ENCODE measurements at places on chromosomes 12 and 14.

DNA sequence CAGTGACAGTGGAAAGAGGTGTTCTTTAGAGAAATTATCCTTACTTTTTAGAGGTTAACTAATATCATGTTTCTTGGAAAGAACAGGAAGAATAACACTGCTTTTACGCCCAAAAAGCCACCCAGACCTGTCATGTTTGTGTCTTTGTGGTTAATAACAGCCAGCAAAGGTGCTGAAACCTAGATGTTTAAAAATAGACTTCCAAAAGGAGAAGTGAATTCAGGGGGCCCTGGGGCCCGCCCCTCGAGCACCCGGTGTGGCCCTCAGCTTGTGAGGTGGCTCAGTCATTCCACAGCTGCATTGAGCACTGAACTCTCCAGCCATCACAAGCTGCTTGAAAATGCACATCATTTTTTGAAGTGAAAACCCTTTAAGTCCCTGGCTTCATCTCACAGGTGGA is 20.8 kb upstream of the AMN start:
- DNase-seq = no peak

- no peak for DNase-seq
These were observed 113.2 kb downstream of the CAND1 start for GRCh38 chr12:67382241-67382871.

DNA sequence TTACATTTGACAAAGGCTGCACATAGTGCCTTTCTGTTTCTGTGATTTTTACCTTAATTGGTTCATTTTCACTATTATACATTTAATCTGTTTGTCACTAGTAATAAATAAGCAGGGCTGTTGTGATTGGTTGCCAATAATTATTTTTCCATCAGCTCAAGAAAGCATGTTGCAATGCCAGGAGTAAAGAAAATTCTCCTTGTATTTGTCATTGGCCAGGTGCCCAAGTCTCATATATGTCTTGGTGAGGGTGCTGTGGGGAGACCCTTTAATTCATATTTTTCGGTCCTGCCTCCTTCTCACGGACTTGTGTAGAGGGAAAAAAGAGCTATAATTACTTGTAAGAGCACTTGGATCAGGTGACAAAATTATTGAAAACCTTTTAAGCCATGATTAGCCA is 108.0 kb downstream of the KITLG start:
- DNase-seq = no peak

GRCh38 chr12:127829281-127830064 is 437.5 kb upstream of the TMEM132C start:
- no peak for DNase-seq

DNA sequence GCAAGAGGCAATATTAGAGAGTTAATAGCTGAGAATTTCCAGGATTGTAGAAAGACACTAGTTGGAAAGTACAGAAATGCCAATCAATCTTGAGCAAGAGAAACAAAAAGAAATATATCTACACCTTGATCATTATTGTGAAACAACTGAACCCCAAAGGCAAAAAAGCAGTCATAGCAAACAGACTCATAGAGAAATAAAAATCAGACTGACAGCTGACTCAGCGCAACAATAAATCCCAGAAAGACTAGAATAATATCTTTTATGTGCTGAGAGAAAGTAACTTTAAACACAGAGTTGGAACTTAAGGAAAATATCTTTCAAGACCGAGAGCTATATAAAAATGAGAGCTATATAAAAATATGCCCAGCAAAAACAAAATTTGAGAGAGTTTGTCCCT is 52.9 kb downstream of the PTPRB start:
- no peak for DNase-seq

DNA sequence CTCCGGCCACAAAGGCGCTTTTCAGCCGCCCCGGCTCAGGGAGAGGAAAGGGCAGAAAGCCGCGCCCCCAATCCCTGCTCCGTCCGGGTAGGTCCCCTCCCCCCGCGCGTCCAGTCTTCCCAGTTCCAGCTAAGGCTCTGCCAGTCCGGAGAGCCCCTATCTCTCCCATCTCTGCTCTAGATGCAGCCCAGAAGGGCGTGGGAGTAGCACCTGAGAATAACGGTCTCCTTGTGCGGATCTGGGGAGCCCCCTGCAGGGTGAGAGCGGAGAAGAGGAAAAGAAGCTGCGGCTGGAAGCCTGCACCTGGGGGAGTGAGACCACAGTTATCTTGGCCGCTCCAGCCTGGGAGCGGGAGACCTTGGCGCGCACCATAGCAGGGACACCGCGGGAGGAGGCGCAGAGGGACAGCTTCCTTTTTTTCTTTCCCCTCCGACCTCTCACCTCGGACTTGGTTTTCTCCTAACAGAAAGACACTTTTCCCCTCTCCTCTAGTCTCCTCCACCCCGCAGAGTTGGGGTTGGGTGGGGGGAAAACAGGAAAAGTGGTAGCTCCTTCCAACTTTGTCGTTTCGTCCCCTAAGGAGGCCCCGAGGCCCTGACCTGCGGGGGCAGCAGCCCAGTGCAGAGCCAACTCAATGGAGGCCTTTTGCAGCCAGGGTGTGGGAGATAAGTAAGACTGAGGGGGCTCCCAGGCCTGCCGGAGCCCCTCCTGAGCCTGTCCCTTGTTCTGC is 2.4 kb downstream of the DHH start:
- peak; percentile 51 for DNase-seq

GRCh38 chr12:20865873-20866272 is 55.4 kb downstream of the SLCO1B3 start:
- DNase-seq = no peak

DNA sequence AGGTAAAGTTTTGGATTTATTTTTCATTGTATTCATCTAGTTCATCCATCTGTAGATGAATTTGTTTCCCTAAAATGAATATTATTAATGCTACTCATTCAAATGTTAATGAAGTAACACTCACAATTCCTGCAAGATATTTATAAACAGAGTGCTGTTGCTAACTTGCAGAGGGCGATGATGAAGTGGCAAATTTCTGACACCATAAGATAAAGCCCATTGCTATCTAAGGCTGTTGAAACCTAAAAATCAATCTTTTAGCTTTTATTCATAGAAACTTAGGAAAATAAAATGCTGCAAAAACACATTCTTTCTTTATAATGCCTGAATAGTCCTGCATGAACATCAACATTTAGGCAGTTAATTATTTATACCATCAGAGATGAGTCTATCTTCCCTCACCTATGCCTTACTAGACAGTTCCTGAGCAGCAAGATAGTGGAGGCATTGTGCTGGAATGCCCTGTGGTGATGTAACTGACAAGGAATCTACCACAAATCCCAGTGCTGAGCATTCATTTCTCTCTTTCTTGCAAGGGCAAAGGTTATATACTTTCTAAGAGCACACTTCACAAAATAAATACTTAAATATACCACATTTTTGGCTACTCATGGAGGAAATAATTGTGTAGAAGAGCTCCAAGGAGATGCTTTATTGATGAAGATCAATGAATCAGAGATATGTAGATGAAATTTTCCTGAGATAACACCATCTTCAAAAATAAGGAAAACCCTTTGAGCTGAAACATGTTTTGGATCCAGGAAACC is 57.6 kb downstream of the LMNTD1 start:
- DNase-seq = peak; percentile 41

DNA sequence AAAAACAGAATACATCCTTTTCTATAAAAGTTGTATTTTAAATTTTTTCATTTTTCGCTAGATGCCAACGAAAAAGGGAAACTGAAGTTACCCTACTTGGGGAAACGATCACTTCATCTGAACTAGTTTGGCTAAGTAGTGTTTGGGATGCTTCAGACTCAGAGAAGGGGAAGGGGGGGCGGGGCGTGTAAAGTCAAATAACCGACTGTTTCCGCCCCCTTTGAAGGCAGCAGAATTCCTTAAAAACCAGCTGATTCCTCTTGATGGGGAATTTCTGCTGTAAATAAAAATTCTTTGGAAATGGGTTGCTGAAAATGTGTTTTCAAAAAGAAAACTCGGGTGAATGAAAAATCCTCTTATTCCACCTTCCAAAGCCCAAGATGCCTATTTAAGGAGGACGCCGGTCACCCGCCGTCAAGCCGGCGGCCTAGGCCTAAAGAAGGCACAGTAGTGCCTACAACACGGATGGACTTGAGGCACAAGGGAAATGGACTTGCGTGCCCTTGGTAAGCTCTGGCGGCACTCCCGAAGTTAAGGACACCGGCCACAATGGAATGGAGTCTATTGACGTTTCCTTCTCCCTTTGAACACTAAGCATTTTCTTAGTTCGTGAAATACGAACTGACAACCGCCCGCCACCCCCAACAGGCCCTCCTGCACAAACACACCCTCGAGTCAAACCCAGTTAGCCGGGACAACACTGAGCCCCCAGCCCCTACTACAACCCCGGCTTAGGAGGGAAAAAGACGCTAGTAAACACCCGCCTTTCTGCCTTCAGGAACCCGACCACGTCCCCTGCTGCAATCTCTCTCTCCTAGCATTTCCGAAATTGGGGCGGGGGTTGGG is 1.9 kb downstream of the ATXN2 start:
- peak; percentile 70 for DNase-seq

DNA sequence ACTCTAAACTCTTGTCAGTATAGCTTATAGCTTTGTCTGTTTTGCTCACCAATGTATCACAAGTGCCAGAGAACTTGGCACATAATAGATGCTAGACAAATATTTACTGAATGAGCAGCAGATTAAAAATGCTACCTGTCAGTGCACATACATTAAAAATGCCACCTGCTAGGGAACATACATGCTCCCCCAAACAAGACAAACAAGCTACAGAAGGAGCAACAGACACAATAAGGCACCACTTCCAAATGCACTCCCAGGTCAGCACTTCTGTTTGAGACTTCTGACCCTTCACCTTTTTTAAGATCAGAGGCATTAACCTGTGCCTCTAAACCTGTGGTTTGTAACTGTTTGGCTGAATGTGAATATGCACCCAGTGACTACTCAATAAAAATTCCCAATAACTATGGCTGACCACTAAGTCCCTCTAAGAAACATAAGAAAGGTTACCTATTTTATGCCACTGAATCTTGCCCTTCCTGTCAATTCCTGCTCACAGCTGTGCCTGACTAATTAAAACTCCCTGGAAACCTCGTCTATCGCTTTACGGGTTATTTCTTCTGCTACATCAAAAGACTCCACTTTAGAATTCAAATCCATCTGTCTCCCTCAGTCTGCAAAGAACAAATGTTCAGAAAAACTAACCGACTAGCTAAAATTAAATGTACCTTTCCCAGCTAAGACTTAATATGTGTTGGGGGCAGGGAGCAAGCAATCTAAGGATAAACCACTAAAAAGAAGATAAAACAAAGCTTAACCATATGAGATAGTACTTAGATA is 41.0 kb downstream of the HECTD4 start:
- no peak for DNase-seq

DNA sequence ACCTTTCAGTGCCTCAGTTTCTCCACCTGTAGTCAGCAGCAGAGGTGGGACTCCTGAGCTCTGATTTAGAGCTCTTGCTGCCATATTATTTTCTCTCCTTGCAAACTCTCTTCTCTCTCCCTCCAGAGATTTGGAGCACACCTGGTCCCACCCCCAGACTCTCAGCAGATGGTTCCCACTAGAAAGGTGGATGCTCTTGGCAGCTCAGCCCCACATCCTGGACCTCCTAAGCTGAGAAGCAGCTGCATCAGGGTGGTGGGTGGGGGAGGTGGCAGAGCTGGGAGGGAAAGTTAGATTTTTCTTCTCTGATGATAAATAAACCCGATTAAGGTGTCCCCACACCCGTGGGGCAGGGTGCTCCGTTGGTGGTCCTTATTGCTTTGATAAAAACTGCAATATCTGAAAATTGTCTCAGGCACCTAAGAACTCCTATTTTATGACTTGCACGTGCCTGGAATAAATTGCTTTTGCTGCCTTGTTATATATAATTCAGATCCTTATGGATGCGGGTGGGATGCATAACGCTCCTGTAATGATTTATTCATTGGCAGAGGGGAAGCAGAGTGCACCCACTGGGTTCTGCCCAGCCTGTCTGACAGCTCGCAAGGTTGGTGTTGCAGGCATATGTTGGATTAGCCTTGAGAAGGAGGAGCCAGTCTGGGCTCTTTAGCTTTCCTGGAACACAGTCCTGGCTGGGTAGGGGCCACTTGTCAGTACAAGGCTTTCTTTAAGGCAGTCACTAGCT is 214.2 kb downstream of the SUDS3 start:
- DNase-seq = no peak

- peak; percentile 44 for DNase-seq
These were observed 126.1 kb upstream of the FUT8 start for GRCh38 chr14:65286443-65286842.

DNA sequence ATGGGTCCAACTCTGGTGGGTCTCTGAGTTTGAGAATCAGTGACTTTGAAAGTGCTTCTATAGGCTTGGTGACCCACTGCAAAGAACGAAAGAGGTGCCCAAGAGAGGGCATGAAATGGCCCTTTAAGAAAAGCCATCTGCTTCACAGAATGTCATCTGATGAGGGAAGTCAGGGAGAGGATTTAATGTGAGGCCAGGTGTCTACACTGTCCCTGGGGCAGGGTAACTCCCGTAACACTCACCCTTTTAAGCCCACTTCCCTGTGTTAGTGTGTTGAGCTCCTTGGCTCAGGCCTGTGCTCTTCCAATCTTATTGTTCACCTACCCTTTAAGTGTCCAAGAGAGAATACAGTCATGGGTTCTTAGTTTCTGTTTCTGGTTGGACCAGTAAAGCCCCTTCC is 16.4 kb upstream of the SRSF5 start:
- no peak for DNase-seq

- DNase-seq = peak; percentile 77
These were observed 9.9 kb upstream of the LYZ start for GRCh38 chr12:69338120-69338859.

- no peak for DNase-seq
These were observed 139.4 kb downstream of the TBX5 start for GRCh38 chr12:114266536-114266935.

- DNase-seq = no peak
These were observed 18.1 kb downstream of the WNK1 start for GRCh38 chr12:770479-770878.
